GM23338 (cell line): ENCODE measurements at places on chromosomes 11 and 22. TPM values are rescaled to one million over a fixed set of nuclear protein-coding genes. Genes with fewer than 3 reads are reported as not detected.
A peak's percentile ranks its signal among the peaks of the same experiment; 100 is the strongest.

GRCh38 chr11:134752964-134753770 is 341.1 kb upstream of the B3GAT1 start:
- DNase-seq = no peak

GRCh38 chr22:50416996-50417395 is 57.8 kb downstream of the SBF1 start:
- DNase-seq = no peak

- DNase-seq = peak; percentile 66
These were observed 11.9 kb downstream of the SCARF2 start for GRCh38 chr22:20425566-20426258.

DNA sequence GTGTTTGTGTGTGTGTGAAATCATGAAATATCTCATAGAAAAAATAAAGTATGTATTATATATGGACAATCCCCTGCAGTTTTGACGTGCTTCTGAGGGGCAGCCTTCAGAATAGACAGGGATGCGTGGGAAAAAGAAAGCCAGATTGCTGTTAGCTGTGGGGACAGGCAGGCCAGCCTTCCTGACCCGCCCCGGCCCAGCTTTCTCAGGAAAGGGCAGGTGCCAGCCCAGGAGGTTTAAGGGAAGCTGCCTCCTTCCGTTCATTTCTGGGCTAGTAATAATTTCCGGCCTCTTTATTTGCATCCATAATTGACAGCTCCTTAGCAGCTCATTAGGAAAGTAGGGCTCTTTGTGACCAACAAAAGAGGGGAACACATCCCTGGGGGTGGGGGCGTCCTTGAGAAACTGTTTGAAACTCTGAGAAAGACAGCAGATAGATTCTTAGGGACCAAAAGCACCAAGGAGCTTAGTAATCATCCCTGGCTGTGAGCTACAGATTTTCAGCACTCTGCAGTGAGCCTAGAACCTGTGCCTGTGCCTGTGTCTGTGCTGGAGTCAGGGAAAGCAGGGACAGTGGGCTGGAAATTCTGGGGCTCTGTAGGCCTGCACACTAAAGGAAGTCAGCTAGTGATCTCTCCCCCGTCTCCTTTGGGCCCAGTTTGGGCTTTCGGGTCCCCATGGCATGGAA is 632.9 kb upstream of the CADM1 start:
- no peak for DNase-seq

DNA sequence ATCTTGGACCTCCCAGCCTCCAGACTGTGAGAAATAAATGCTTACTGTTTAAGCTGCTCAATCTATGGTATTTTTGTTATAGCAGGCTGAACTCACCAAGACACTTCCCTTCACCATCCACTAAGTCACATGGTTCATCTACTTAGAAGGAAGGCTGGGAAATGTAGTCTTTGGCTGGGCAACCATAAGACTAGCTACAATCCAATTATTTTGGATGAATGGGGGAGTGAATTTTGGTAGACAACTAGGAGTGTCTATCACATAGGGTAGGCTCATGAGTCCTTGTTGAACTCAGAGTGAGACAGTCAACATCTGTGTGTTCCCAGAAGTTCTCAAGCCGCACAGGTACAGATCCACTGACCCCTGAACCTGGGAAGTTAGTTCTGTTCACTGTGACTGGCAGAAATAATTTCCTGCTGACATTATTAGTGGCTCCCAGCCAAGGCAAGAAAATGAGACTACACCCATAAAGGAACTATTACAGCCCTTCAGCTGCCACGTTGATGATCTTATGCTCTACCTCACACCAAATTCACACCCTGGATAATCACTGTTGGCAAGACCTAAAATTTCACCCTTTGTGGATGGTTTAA is 3.1 kb upstream of the SLC35C1 start:
- peak; percentile 19 for DNase-seq

- DNase-seq = no peak
These were observed 63.6 kb upstream of the EP300 start for GRCh38 chr22:41028841-41029240.

DNA sequence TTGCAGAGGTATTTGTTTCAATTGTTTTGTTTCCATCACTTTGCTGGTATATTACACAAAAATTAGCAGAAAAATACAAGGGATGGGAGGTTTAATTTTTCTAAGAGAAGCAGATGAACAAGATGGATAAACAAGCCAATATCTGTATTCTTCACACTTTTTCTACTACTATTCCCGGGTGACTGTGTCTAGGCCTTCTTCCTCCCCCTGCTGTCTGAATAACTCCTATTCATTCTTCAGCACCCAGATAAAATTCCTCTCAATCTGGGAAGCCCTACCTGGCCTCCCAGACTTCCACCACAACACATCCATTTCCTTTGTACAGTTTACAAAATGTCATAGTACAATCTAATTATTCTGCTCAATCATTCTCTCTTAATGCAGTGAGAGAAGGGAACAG is 666.6 kb upstream of the TENM4 start:
- DNase-seq = peak; percentile 27

- peak; percentile 41 for DNase-seq
These were observed 170.4 kb upstream of the CTSC start for GRCh38 chr11:88507771-88508417.

- DNase-seq = no peak
These were observed 924.9 kb downstream of the TBC1D22A start for GRCh38 chr22:47687346-47687655.

GRCh38 chr11:30914143-30914762 is 328.1 kb upstream of the MPPED2 start:
- peak; percentile 87 for DNase-seq

DNA sequence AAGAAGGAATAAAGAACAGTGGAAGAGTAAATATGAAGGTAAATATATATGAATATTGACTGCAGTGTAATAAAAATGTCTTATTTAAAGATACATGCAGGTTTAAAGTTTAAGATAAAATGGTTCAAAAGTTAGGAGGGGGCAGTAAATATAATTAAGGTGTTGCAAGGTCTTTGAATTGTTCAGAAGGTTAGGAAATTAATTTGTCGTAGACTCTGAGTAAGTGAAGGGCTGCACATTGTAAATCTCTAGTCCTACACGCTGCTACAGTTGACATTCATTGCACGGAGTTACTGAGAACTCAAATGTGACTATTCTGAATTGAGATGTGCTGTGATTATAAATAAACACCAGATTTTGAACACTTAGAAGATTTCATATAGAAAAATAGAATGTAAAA is 69.8 kb upstream of the PRODH start:
- DNase-seq = no peak

DNA sequence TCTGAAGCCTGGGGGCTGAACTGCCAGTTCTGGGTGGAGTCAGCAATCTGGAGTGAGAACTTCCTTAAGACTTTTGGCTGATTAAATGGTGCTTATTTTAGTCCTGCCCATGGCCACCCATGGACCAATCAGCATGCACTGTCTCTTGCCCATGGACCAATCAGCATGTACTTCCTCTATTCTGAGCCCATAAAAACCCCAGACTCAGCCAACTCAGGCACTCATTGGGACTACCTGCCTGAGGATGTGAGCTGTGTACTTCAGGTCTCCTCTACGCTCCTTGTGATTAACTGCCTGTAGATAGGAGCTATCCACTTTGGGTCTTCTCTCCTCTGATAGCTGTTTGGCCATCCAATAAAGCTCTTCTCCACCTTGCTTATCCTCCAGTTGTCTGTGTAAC is 342.3 kb upstream of the CCDC179 start:
- DNase-seq = peak; percentile 1

DNA sequence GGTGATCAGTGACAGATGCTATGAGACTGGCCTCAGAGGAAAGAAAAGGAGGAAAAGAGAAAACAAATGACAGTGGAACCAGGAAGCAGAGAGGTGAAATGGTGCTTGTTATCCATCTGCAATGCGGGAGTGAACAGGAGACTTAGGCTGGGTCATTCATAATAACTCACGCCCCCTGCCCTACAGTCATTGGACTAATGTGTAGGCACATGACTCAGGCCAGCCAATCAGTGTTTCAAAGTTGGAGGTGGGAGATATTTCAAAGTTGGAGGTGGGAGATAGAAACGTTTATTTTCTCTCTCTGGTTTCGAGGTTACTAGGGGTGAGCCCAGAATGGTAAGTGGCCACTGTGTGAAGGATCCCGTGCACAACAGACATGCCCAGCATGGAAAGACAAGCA is 30.3 kb downstream of the SLC22A6 start:
- DNase-seq = peak; percentile 37

GRCh38 chr11:101211407-101211975 is 81.9 kb upstream of the PGR start:
- DNase-seq = no peak

GRCh38 chr22:31084811-31085492 is 3.8 kb downstream of the SMTN start:
- peak; percentile 98 for DNase-seq

DNA sequence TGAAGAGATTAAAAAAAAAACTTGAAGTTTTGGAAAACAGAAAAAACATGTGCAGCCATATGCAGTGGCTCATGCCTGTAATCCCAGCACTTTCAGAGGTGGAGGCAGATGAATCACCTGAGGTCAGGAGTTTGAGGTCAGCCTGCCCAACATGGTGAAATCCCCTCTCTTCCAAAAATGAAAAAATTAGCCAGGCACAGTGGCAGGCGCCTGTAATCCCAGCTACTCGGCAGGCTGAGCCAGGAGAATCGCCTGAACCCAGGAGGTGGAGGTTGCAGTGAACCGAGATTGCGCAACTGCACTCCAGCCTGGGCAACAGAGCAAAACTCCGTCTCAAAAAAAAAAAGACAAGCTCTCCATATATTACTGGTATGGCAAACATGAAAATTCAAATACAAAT is 7.6 kb downstream of the DLG2 start:
- no peak for DNase-seq

DNA sequence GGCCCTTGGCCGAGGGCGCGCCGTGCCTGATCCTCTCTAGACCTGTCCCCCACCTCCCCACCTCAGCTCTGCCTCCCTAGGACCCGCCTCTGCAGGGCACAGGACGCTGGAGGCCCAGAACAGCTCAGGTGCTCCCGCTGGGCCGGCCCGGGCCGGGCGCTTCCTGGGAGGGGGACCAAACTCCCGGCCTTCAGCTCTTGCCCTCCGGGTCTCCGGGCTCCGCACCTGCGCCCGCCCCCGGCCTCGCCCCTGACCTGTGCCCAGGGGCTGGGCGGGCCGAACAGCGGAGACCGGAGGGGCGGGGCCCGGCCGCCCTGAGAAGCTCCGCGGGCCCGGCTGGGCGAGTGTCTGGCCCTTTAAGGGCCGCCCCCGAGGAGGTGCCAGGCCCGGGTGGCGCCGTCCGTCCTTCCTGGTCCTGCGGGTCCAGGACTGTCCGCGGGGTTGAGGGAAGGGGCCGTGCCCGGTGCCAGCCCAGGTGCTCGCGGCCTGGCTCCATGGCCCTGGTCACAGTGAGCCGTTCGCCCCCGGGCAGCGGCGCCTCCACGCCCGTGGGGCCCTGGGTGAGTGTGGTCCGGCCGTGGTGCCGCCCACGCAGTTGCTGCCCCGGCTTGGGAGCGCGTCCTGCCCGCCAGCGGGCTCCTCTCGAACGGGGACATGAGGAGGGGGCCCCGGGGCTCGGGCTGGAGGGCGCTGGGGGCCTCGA is at the start of gene SSH3:
SSH3 (plus strand) TSS at position 399 of the 703 bp plus-strand sequence; CDS start at position 495, 96 bp downstream.
- peak; percentile 92 for DNase-seq

DNA sequence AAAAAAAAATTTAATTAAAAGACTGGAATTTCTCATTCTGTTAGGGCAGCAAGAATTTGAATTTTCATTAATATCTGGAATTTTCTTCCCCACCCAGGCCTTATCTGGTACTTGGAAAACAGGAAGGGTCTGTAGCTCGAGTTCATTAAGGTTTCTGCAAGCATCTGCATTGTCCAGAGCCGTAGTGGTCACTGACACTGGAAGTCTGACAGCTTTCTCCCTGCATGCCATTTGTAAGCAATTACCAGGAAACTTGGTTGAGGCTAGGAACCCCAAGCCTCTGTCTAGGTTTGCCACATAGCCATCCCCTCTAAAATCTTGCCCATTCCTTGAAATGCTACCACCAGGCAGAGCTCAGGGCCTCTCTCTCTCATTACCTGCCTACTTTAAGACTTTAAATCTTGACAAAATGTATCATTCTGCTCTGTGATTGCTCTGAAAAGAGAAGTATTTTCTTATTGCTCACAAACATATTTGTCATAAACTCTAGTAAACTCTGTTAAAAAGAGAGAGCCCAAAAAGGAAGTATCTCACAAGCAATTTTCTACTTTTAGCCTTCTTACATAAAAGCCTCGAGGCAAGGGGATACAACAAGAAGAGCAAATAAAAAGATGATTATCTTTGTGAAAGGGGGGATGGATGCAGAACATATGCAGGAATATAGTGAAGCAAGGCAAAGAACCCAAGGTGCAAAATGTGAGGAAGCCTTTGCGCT is 5.5 kb upstream of the PGM2L1 start:
- no peak for DNase-seq

DNA sequence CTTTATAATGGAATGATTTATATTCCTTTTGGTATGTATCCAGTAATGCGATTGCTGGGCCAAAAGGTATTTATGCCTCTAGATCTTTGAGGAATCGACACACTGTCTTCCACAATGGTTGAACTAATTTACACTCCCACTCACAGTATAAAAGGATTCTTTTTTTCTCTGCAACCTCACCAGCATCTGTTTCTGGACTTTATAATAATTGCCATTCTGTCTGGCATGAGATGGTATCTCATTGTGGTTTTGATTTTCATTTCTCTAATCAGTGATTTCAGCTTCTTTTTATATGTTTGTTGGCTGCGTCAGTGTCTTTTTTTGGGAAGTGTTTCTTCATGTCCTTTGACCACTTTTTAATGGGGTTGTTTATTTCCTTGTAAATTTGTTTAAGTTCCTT is 679.3 kb downstream of the JRKL start:
- DNase-seq = no peak

DNA sequence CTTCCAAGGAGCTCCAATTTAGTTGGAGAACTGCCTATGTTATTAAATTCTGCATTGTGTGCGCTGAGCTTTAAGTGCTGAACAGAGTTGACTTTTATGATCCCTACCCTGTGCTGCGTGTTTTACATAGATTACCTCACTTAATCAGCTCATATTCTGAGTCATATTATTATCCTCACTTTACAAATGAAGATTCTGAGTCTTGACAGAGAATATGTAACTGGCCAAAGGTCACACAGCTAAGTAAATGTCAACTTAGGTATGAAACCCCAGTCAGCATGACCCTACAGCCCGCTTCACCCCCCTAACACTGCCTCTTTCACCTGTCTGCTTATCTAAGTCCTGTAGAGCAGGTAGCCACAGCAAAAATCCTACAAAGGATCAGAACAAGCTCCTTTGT is 19.8 kb upstream of the TMPRSS5 start:
- no peak for DNase-seq

GRCh38 chr22:45553351-45554039 is 50.8 kb downstream of the FBLN1 start:
- DNase-seq = peak; percentile 90

- DNase-seq = no peak
These were observed 7.7 kb upstream of the F2 start for GRCh38 chr11:46711303-46711702.

- no peak for DNase-seq
These were observed 3.4 kb downstream of the POU2AF3 start for GRCh38 chr11:111301842-111302118.

GRCh38 chr11:35109041-35109440 is 29.9 kb upstream of the CD44 start:
- DNase-seq = peak; percentile 6

The SAA4 gene
- total RNA-seq = not detected in 2 replicates

The TREH gene
- total RNA-seq = not detected in 2 replicates

The ZNF215 gene
- total RNA-seq = 18.8 and 20.8 TPM in 2 replicates

The TRIM29 gene
- total RNA-seq = 0.16 and 0.28 TPM in 2 replicates

The MS4A18 gene
- not detected in 2 replicates for total RNA-seq

The SNX32 gene
- total RNA-seq = 0.49 TPM in 1 of 2 replicates, not detected in the other

The SCUBE1 gene
- total RNA-seq = 2.0 and 3.2 TPM in 2 replicates

The KRTAP5-11 gene
- not detected in 2 replicates for total RNA-seq

The DPAGT1 gene
- 36.4 and 37.2 TPM in 2 replicates for total RNA-seq

The SOX6 gene
- total RNA-seq = 0.03 and 0.70 TPM in 2 replicates

The SHISAL1 gene
- total RNA-seq = 3.4 and 4.3 TPM in 2 replicates

The GAL gene
- total RNA-seq = 80.9 and 82.8 TPM in 2 replicates

The MUC6 gene
- total RNA-seq = not detected in 2 replicates

The POLR3H gene
- total RNA-seq = 18.6 and 19.0 TPM in 2 replicates
